ENCODE measurements at places on chromosomes 1 and 21.
A peak's percentile ranks its signal among the peaks of the same experiment; 100 is the strongest.

DNA sequence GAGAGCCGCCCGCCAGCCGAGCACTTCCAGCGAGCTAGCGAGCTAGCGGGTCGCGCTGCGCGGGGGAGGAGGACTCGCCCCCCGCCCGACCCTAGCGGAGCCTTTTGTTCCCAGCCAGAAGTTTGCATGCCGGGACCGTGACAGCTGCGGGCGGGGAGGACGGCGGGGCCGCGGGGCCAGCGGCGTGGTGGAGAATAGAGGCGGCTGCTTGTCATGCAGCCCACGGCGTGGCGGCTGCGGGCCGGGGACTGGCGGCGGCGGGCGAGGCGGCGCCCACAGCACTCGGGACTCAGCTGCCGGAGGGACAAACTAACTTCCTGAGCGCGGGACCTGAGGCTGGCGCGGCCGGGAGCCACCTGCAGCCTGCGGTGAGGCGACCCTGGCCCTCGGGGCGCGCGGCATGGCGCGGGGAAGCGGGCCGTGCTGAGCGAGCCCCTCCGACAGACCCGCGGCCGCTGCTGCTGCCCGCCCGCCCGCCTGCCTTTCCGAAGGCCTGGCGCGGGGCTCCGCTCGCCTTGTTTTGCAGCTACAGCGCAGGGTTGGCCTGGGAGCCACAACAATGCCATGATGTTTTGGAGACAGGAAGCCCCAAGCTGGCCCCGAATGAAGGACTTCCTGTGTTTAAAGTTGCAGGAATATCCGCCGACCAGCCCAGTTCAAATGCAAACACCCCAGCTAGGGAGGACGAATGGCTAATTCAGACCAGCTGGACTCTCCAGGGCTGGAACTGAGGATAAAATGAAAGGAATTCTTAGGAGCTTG, 82.2 kb upstream of the BMP8A start:
- DNase-seq: no peak

GRCh38 chr1:183164963-183165362, 21.1 kb upstream of the LAMC2 start:
- DNase-seq: no peak

GRCh38 chr1:152169366-152170025, 10.5 kb upstream of the RPTN start:
- DNase-seq: no peak

DNA sequence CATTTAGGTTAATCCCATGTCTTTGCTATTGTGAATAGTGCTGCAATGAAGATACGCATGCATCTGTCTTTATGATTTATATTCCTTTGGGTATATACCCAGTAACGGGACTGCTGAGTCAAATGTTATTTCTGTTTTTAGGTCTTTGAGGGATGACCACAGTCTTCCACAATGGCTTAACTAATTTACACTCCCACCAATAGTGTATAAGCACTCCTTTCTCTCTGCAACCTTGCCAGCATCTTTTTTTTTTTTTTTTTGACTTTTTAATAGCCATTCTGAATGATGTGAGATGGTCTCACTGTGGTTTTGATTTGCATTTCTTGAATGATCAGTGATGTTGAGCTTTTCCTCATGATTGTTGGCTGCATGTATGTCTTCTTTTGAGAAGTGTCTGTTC, 33.5 kb downstream of the ASH1L start:
- no peak for DNase-seq

DNA sequence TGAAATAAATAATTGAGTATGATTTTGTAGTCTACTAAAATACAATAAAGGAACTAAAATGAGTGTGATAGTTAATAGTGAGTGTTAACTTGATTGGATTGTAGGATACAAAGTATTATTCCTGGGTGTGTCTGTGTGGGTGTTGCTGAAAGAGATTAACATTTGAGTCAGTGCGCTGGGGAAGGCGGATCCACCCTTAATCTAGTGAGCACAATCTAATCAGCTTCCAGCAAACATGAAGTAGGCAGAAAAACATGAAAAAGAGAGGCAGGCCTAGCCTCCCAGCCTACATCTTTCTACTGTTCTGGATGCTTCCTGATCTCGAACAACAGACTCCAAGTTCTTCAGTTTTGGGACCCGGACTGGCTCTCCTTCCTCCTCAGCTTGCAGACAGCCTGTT, 1716.6 kb downstream of the MRPL39 start:
- DNase-seq: no peak

DNA sequence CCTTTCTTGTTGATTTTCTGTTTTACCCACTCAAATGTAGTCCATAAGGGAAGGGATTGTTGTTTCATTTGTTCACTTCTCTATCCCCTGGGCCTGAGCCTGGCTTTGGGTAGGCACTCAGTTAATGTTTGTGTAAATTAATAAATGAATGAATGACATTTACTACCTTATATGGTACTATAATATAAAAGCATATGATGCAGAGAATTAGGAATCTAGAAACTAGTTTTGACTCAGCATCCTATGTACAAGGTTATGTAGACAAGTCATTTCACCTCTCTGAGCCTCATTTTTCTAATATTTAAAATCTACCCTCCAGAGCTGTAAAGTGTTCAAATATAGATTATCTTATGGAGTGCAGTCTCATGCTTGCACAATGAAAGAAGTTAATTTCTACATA, 68.9 kb upstream of the S1PR1 start:
- no peak for DNase-seq

DNA sequence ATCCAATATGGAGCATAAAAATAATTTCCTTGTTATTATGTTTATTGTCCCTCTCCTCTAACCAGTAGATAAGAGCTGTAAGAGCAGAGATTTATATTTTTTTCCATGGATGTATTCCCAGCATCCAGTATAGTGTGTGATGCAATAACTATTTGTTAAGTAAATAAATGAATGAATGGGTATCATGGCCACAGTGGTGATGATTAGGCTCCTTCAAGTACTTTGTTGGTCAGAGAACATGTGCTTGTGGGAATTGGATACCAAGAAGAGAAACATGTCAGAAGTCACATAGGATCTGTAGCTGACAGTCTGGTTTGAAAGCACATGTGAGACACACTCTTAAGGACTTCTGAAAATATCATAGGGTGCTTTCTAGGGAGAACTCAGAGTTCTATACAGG, 588.5 kb downstream of the AGBL4 start:
- no peak for DNase-seq

DNA sequence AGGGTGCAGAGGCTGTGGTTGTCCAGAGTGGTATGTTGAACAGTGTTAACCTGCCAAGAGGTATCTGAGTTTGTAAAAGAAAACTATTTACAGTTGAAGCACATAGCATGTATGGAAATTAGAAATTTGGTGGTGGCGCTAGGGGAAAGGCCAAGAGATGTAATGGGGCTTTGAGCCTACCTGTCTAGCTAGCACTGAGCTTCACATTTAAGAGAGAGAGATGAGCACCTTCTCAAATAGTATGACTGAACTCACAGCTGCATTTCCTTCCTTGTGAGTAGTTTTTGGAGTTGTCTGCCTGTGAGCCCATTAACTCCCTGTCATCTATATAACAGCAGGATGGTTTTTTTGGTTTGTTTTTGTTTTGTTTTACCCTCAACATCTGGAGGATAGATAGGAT, 4.0 kb downstream of the CLIC4 start:
- DNase-seq: no peak

DNA sequence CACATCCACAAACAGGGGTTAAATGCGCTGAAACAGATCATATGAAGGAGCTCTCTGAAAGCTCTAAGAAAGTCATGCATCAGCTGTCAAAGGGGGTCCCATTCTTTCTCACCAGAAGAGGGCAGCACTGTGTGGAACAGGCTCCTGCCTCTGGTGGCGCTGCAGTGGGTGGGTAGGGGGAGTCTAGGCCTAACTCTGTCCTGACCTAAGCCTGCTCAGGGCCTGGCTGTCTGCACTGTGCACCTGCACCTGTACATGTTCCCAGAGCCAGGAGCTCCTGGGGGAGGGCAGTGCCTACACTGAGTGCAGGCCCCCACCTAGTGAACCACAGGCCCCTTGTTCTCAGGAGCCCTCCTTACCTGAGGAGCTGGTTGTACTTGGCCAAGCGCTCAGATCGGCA, 16.0 kb downstream of the ENO1 start:
- peak; percentile 30 for DNase-seq

- no peak for DNase-seq
Observed at GRCh38 chr1:188350104-188350503, 1521.4 kb downstream of the PLA2G4A start.

DNA sequence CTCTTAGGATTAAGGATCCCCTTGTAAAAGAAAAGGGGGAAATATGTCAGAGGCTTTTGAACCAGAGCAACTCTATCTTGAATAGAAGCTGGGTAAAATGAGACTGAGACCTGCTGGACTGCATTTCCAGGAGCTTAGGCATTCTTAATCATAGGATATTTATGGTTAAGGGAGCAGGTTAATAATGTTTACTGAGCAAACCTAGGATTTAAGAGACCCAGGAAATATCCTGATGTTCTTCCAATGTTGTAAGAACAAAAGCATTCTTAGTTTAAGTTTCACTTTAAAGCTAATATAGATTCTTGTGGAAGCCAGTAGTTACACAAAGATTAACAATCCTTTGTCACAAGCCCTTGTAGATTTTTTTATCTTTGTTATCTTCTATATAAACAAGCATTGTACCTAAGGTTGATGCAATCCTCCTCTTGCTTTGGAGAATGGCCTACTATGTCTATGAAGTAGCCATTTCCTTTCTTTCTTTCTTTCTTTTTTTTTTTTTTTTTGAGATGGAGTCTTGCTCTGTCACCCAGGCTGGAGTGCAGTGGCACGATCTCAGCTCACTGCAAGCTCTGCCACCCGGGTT, 570.2 kb upstream of the BEND5 start:
- DNase-seq: no peak

GRCh38 chr1:173997791-173998190, 24.4 kb downstream of the RC3H1 start:
- DNase-seq: no peak

- no peak for DNase-seq
Observed at GRCh38 chr1:176243746-176244145, 36.7 kb upstream of the COP1 start.

DNA sequence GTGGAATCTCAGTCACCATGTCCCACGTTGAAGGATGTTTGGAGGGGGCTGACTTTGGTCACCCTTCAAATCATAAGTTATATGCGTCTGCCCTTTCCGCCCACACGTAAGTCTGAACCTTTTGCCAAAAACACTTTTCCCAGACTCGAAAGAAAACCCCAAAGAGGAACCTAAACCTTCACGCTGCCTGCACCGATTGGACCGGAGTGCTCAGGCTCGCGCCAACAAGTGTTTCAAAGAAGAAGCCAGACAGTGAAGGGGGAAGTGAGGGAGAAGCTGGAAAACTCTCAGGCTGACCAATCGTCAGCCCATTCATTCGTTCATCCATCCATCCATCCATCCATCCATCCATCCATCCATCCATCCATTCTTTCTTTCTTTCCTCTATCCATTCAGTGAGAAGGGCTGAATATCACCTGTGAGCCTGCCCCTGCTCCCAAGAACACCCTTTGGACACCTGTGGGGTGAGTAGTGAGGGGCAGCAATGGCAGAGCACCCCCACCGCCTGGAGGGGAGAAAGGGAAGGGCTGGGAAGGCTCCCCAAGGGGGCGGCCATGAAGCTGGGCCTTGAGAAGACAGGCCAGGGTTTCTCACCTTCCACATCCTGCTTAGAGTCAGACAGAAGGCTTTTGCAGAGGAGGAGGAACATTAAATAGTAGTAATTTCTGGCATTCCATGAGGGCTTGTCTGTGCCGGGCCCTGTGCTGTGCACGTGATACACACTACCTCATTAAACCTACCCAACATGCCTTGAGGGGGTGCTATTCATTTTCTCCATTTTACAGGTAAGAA, 27.1 kb upstream of the RUNX3 start:
- no peak for DNase-seq

DNA sequence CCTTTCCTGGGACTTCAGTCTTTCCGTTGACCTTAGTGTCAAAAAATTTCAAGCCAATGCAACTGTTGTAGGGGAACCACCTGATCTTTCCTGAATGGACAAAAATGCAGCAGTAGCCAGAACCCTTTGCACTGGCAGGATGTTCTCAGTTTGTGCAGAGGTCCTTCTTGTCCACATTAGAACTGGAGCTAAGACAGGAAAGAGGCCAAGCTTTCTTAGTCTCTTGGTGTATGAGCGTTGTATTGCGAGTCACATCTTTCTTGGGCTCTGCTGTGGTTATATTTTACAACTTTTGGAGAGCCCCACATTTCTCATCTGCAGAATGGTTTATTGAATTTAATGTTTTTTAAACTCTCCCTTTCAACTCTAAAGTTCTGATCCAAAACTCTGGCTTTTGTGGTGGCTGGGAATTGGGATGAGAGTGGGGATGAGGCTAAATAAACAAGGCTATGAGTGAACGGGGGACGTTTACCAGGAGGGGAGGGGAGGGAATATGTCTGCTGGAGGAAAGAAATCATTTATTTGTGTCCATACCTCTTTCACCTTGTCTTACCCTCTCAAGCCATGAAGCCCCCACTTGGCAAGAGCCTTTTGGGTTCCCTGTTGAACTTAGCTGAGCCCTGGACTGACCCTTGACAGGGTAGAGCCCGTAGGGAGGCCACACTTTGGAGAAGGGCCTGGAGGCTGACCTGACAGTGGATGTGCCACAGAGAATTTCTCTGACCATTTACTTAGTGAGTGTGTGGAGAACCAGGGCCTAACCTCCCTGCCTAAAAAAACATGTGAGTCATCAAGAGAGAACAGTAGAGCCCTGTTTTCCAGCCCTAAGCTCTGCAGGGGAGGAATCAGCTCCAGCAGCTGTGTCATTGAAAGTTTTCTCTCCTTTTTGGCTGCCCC, 586 bp downstream of the CHI3L2 start:
- no peak for DNase-seq

DNA sequence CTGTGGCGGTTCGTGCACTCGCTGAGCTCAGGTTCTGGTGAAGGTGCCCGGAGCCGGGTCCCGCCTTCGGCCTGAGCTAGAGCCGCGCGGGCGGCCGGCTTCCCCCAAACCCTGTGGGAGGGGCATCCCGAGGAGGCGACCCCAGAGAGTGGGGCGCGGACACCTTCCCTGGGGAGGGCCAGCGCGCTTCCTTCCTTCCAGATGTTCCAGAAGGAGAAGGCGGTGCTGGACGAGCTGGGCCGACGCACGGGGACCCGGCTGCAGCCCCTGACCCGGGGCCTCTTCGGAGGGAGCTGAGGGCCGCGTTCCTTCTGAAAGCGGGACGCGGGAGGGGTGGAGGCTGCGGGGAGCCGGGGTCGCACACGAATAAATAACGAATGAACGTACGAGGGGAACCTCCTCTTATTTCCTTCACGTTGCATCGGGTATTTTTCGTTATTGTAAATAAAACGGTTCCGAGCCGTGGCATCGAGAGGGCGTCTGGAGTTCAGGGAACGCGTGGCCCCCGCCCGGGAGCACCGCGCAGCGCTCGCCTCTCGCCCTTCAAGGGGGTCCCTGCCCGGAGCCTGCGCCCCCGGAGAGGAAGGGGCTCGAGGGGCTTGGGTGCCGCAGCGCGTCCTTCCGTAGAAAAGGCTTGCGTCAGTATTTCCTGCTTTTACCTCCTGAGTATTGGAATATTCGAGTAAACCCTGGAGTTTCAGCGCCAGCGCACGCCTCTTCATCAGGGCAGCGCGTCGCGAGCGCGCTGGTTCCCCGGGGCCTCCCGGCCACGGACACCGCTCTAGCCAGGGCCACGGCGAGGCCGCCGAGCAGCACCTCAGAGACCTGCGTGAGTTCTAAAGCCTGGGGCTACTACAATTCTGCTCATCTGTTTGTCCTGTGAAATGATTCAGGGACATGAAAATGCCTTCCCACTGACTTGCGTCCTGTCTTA, 11.5 kb downstream of the YBEY start:
- DNase-seq: no peak

- no peak for DNase-seq
Observed at GRCh38 chr1:228288536-228289238, 80.8 kb downstream of the OBSCN start.

- no peak for DNase-seq
Observed at GRCh38 chr21:41717573-41718330, 49.1 kb downstream of the RIPK4 start.

Measured in stimulated activated CD8-positive, alpha-beta memory T cell treated with anti-CD3 and anti-CD28 coated beads, Interleukin-12 subunit alpha, Interleukin-12 subunit beta, amount 100 ng/mL, for 1 hour (primary cell).